ENCODE measurements at places on chromosomes 2 and 18. TPM values are rescaled to one million over a fixed set of nuclear protein-coding genes. Genes with fewer than 3 reads are reported as not detected.

Gene DSEL
- total RNA-seq: 105 TPM

GRCh38 chr18:28284132-28284531 is 107.2 kb upstream of the CDH2 start:
- no peak for DNase-seq

Gene SERPINB13
- total RNA-seq: not detected

Gene PID1
- not detected for total RNA-seq

Gene GPR45
- total RNA-seq: not detected

Data from osteocyte (in vitro differentiated cells).